ENCODE measurements at places on chromosomes 5 and 9.

DNA sequence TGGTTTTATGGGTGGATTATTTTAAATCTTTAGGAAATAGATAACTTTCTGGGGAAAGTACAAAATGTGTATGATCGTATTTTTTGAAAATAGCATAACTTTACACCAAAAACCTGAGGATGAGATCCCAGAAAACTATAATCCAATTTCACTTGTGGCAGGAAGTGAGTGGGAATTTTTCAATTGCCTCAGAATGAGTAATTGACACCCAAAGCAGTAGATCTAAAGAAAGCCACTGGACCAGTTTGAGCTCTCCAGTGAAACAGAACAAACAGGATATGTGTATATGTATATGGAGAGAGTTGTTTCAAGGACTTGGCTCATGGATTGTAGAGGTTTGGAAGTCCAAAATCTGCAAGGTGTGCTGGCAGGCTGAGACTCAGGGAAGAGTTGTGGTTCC, 109.2 kb upstream of the SHB start:
- peak; percentile 81 for DNase-seq

- DNase-seq: no peak
Observed at GRCh38 chr9:89553451-89554010, 51.3 kb upstream of the GADD45G start.

GRCh38 chr9:74557571-74557970, 60.4 kb downstream of the RORB start:
- DNase-seq: no peak

- no peak for DNase-seq
Observed at GRCh38 chr5:54624805-54625568, 107.4 kb downstream of the SNX18 start.

DNA sequence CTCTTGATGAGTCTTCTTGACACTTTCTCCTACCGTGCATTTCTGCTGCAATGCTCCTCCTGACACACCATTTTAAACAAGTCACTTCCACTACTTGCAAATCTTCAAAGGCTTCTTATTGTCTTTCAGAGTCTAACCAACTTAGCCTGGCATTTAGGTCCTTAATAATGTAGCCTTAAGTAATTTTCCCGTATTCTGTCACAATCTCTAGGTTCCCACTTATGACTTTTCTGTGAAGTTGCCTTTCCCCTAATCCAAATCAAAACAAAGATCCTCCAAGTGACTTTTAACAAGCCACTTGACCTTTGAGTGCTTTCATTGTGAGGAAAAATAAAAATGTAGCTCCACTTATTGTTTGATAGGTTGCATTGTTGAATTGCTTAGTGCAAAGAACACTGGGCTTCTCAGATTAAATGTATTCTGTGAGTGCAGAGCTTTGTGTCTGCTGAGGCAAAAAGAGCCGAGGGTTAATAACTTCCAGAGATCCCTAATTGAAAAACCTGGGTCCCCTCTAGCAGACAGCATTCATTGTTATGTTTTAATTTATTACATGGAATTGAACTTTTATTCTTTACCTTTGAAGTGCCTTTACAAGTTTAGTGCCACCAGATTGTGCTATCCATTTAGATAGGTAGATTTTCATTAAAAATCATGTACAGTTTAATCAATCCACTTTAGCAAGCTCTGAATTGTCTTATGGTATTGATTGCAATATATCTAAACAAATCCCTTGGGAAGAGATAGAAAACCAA, 341.7 kb upstream of the TYRP1 start:
- DNase-seq: no peak

DNA sequence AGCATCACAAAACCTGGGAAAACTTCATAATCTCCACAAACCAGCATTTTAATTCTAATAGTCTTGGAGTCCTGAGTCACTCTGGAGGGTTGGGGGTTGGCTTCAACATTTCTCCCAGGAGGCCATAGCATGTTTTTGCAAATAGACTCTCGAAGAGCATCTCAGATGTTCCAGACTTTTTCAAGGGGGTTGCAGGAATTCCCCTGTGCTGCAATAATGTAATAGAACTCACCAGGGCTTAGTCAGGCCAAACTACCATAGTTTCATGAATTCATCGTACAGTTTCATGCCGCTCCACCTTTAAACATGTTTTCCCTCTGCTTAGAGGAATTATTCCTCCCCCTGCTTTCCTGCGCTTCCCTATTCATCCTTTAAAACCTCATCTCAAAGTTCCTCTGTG, 499.5 kb upstream of the KLF4 start:
- DNase-seq: no peak

DNA sequence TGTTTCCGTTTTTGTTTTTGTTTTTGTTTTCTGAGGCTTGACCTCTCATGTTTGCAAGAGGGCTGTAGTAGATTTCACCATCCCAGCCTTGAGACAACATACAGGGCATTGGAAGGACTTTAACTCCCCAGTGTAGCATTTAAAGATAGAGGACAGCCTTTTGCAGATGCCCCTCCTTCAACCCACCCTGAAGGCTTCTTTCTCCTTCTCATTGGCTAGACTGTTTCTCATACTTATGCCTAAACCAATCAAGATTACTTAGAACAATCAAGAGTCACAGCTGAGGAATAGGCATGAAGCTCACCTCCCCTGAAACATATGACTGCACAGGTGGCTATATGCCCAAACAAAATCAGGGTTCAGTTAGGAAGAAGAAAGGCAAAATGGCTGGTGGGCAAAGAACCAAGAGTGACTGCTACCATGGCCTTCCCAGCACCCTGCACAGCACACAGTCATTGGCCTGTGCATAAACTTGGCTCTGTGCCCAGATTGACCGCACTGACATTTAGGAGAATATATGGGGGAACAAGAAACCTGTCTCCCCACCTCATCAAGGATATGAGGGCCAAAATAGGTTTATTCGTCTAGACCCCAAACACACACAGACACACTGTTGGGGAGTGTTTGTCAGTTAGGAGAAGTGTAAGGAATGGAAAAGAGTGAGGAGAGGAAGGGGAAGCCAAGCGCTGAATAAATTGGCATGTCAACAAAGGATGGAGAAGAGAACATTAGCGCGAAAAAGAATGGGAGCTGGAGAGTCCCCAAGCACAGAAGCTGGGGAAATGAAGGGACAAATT, 137.3 kb upstream of the RANBP3L start:
- DNase-seq: no peak

DNA sequence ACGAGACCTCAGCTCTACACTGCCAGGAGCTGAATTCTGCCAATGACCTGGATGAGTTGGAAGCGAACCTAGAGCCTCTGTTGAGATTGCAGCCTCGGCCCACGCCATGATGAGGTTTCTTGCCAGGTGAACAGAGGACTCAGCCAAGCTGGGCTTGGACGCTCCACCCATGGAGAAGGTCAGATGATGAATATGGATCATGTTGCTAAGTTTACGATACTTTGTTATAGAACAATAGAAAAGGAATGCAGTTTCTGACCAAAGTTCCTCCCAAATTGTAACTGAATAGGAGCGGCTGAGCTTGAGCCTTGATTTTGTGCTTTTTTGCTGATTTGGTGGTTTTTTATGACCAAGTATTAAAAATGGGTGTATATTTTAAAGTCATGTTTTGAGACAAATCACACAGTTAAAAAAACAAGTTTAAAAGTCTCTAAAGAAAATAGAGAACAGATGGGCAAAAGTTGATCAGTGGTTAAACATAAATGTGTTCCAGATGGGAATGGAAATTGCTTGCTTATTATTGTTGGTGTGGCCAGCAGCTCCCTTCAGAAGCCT, 32.9 kb downstream of the ROPN1L start:
- peak; percentile 42 for DNase-seq

GRCh38 chr5:15664961-15665360, 165.0 kb downstream of the FBXL7 start:
- DNase-seq: no peak

- DNase-seq: peak; percentile 77
Observed at GRCh38 chr5:150143350-150144245, 12.0 kb downstream of the PDGFRB start.

DNA sequence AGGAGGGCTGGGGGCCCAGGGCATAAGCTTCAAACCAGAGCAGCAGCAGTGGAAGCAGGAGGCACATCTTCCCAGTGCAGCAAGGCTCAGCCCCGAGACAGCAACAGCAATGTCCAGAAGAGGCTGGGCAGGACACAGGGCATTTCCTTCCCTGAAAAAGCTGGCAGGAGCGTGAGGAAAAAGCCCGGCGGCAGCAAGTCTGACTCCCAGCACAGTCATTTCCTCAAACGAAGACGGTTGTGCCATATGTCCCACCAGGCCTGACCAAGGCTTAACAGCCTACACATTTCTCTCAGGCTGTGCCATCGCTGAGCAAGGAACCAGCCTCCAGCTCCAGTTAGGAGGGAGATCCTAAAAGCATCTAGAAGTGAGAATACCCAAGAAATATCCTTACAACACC, 74.5 kb downstream of the APTX start:
- DNase-seq: peak; percentile 48

GRCh38 chr5:15834596-15835245, 334.7 kb downstream of the FBXL7 start:
- peak; percentile 92 for DNase-seq

- no peak for DNase-seq
Observed at GRCh38 chr5:90845723-90846554, 287.3 kb downstream of the ADGRV1 start.

GRCh38 chr9:36677611-36678010, 104.9 kb downstream of the MELK start:
- DNase-seq: no peak

GRCh38 chr5:151534350-151534749, 56.8 kb downstream of the FAT2 start:
- DNase-seq: no peak
